Stimulated activated CD4-positive, alpha-beta T cell treated with anti-CD3 and anti-CD28 coated beads, TNF-alpha, amount 100 ng/mL, for 1 hour (primary cell): ENCODE measurements at places on chromosomes 7 and 10.

DNA sequence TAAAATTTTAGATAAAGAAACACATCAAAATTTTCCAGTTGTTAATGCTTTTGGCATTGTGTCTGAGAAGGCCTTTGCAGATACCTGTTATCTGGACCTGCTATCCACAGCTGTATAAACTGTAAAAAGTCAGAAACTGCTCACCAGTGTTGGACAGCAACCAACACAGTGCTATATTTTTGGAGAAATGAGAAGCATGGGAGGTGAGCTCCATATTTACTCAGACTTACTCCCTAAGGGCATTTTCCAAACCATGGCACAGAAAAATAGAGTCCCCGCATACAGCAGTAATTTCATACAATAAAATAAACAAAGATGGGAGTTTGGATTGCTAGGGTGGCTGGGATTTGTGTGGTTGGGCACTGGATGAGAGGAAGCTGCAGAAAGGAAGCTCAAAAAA is 136.3 kb upstream of the GLI3 start:
- no peak for DNase-seq

GRCh38 chr10:133308421-133309099 is at the start of the genes TUBGCP2 and ZNF511:
TSS of gene TUBGCP2 (minus strand) at chr10:133308872. CDS start at chr10:133302941, 5,931 bp downstream.
TSS of gene ZNF511 (plus strand) at chr10:133308914. CDS start at chr10:133308944, 30 bp downstream.
- DNase-seq = peak; percentile 86

DNA sequence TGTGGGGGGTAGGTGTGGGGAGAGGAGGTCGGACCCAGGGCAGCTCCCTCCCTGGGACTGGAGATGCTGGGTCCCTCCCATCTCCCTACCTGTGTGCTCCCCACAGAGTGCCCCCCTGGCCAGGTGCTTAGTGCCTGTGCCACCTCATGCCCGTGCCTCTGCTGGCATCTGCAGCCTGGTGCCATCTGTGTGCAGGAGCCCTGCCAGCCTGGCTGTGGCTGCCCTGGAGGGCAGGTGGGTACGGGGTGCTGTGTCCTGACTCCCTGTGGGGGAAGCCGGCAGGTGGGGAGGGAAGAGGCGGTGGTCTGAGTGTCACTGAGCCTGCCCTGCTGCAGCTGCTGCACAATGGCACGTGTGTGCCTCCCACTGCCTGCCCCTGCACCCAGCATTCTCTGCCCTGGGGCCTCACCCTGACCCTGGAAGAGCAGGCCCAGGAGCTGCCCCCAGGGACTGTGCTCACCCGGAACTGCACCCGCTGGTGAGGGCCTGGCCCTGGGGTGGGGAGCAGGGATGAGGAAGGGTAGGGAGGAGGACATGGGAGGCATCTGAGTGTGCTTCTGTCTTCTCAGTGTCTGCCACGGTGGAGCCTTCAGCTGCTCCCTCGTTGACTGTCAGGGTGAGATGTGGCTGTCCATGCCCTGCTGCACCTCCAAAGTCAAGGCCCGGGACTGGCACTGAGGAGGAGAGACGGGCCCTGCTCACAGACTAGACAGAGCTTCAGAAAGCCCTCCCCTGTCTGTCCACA is 11.7 kb upstream of the ZNF862 start:
- DNase-seq = no peak

GRCh38 chr10:94405406-94405805 is 3.1 kb downstream of the TBC1D12 start:
- no peak for DNase-seq

DNA sequence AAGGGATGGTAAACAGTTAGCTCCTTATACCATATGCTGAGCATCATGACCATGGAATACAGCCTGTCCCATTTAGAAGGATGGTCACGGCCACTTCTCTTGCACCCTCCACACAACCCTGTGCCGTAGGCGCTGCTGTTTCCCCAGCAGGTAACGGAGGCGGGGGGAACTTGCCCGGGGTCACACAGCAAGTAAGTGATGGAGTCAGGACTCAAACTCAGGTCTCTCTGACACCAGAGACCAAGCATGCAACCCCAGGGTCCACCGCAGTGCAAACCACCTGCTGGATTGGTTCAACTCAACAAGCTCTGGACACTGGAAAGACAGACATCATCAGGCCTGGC is 71.6 kb downstream of the ZRANB1 start:
- no peak for DNase-seq

DNA sequence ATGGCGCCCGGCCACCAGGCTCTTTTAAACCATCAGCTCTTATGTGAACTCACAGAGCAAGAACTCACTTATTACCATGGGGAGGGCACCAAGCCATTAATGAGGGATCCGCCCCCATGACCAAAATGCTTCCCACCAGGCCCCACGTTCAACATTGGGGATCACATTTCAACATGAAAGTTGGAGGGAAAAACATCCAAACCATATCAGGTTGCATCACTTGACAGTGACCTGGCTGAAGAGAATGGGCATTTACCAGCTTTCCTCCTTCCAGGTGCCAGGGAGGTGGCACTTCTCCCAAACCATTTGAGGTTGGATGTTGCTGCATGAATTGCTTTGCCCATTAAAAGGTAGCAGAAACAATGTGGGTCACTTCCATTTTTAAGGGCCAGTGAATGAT is 115.6 kb upstream of the TNS3 start:
- DNase-seq = no peak

DNA sequence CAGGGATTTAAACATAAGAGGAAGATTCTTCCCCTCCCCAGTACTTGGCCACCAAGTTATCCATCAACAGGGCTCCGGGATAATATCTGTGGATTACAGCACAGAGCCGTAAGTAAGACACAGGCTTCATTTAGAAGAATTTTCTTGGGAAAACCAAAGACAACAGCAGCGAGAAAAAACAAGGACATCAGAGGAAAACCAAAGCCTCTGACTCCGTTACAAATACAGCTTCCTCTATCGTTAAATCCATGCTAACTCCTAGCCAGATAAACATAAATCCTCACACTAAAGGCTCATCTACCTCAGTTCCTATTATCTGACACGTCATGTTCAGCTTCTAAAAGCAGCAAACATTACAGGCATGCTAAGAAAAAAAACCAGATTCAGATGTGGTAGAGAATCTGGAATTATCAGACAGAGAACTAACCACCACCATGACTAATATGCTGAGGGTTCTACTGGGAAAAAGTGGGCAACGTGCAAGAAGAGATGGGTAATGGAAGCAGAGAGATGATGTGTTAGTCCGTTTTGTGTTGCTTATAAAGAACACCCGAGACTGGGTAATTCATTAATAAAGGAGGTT is 48.4 kb downstream of the BRI3 start:
- DNase-seq = no peak

- no peak for DNase-seq
Measured at GRCh38 chr7:120615703-120616102, 242.2 kb downstream of the TSPAN12 start.

GRCh38 chr7:56188376-56188775 is 72.2 kb upstream of the NUPR2 start:
- no peak for DNase-seq

GRCh38 chr10:120314442-120314841 is 142.6 kb upstream of the PLPP4 start:
- no peak for DNase-seq

- DNase-seq = no peak
Measured at GRCh38 chr10:121696854-121697253, 98.6 kb upstream of the FGFR2 start.

DNA sequence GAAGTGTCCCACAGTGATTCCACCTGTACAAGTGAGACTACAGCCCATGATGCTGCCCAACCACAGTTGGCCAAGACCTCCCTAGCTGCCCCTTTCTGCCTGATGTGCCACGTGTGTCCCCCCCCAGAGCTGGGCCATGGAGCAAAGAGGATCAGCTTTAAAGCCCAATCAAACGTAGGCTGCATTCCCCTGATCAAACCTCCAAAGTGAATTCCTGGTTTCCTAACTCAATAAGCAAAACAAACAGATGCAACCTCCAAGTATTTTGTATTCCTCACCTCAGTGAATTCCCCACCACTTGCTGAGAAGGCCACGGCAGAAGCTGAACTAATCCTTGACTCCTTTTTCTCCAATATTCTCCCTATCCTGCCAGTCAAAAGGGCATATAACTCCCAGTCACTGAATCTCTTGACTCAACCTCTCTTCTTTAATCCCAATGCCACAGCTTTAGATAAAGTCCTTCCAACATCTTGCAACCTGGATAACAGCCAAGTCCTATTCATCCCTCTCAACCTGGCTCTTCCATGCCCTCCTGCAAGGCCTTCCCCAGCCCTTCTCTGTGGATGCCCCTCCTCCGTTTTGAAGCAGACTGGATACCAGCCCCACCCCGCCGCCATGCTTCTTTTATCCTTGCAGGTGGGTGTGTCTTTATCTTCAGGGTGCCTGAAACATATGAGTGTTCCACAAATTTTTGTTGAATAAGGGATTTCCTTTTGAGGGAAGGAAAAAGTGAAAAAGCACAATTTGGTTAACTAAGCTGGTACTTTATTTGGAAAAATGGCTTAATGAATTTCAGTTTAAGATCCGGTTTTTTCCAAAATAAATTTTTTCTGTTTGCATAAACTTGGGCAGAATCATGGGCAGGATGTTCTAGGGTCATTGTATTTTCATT is 285.2 kb upstream of the MKLN1 start:
- no peak for DNase-seq

GRCh38 chr10:80324891-80325364 is 31.6 kb downstream of the DYDC1 start:
- no peak for DNase-seq

GRCh38 chr7:18041191-18041590 is 13.5 kb upstream of the PRPS1L1 start:
- no peak for DNase-seq

GRCh38 chr10:98195120-98195519 is 60.7 kb downstream of the R3HCC1L start:
- no peak for DNase-seq

DNA sequence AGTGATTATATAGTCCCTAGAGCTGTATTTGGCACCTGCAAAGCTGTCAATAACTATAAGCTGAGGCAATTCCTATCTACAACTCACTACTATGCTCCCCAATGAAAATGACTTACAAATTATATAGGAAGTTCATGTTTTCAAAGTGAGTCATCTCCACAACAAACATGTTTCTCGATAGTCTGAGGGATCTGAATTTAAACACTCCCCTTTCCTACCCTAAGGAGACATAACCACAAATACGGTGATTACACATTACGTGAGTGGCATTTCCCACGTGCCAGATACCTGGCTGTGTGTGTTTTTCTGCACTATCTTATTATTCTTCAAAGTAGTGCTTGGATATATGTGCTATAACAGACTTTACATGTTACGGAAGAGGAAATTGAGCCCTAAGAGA is 122.5 kb upstream of the C1QL3 start:
- no peak for DNase-seq

DNA sequence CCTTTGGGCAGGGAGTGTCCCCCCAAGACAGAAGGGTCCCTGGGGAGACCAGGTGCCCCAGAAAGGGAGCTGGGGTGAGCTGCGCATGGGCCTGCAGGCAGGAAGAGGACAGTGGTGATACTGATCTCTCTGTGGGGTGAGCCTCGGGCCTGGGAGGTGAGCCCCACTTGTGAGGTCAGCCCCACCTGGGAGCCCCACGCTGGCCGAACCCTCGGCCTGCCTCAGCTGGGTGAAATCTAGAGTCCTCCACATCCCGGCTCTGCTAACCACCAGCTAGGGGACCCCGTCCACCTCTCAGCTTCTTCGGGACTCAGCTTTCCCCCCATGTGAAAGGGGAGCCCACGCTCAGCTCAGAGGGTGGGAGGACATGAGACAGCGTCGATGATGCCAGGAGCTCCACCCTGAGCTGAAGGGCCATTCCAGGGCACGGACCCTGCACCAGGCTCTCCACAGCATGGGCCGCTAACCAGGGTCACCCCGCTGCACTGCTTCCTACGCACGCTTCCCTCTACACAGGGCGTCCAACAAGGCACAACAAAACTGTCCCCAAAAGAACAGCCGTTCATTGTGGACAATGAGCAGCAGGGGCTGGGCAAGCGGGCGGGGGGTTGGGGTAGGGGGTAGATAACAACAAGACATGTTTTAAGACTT is 48.7 kb downstream of the CAMK2B start:
- no peak for DNase-seq

- DNase-seq = no peak
Measured at GRCh38 chr7:6618621-6619020, 3.2 kb downstream of the ZNF853 start.

DNA sequence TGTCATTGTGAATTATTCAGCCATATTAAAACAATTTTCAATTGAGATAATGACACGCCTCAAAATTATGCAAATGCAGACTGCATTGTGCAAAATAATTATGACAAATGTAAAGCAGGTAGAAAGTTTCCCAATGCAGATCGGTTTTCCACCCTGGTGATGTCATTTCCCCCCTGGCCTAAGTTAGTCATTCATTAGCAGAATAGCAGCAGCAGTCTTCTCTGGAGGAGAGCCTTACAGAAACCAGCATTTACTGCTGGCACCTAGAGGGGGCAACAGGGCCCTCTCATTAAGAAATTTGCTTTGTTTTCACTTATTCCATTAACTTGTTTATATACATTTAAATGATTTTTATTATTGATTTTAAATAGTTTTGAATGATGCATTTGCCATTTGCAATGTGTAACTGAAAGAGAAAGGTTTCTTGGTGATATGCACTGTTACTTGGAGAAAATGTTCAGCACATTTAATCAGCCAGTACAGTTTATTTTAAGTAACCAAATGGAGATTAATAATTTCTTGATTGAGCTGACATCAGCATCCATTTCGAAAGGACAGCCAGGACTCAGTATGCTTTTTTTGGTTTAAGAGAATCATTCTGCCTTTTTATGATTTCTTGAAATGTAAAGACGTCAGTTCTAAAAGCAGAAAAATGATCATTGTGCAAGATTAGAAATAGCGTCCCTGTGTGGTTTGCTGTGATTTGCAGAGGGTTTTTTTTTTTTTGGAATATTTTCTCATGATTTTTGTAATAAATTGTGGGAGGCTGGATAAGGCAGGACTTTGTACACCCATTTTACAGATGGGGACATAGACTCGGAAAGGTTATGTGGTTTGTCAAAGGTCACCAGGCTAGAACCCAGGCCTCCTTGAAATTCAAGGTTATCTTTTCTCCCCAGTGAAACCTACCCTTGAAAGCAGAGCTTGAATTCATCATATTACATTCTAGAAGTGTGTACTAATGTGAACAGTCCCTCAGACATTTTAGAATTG is 3.5 kb downstream of the ARID5B start:
- DNase-seq = no peak

DNA sequence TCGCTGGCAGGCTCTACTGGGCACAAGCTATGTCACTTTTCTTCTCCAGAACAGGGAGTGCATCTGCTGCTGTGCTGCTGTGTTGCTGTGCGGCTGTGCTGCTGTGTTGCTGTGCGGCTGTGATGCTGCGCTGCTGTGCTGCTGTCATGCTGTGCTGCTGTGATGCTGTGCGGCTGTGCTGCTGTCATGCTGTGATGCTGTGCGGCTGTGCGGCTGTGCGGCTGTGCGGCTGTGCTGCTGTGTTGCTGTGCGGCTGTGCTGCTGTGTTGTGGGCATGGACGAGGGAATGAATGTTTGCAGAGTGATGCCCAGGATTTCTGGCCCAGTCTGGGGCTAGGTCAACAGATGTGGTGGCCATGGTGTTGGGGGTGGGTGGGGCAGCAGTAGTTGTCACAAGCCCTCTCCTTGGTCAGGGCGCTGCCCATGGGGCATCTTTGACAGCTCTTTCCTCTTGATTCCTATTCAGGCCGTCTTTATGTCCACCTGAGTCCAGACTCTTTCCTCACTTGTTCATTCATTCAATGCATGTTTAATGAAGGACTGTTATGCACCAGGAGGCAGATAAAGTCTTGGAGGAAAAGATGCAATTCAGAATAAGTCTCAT is 55.6 kb downstream of the C10orf120 start:
- no peak for DNase-seq

GRCh38 chr10:75304741-75305390 is 69.1 kb upstream of the COMTD1 start:
- DNase-seq = no peak

- DNase-seq = no peak
Measured at GRCh38 chr7:130329681-130330080, 14.9 kb upstream of the CPA5 start.
